ENCODE measurements at places on chromosomes 4 and X.
A peak's percentile ranks its signal among the peaks of the same experiment; 100 is the strongest.

DNA sequence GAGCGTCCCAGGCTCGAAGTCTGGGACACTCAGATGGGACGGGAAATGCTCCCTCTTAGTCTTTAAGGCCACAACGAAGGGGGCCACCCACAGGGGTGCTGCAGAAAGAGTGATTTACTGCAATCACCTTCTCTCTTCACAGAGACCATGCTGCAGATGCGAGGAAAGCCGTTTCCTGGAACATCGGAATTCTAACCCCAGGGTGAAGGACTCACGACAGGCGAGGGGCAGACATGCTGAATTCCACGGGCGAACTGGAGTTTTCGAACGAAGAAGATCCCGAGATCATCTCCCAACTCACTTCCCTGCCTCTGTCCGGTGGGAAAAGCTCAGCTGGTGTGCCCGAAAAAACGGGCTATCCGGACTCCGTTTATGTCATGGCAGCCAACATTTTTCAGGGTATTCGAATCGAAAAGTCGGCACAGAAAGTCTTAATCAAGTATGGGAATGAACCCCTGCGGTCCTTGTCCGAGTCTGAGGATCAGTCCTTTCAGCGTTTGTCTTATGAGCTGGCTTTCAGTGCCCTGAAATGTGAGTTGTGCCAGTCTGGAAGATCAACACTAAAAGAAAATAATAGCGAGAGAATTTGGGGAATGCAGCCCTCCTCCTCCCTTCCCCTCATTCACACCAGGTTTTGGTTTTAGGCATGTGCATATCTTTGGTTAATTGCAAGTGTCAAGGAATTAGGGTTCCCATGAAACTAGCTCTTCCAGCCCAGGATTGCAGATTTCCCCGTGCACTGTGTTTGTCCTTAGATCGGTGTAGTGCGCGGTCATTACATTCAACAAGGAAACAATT is 905 bp downstream of the NSUN7 start:
- no peak for DNase-seq

- DNase-seq: no peak
Observed at GRCh38 chr4:168241953-168242352, 76.6 kb downstream of the DDX60 start.

GRCh38 chrX:78329486-78329885 is 2.1 kb upstream of the CYSLTR1 start:
- no peak for DNase-seq

DNA sequence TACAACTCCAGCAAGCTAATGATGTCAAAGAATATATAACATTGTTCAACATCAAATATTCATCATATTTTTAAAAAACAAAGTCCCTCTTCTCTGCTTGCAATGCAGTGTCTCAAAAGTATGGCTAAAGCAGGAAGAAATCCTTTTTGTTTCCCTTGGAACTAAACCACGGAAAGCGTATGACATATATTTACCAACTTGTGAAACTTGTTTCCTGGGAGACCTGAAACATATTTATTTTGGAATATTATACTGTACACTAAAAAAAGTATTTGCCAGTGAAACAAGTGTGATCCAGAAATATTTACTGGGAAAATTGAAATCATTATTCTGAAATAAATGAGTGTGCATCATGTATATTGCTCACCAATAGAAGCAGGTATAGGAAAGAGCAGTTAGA is 156.0 kb upstream of the ANKRD50 start:
- DNase-seq: no peak

GRCh38 chr4:172818901-172819300 is 349.7 kb upstream of the GALNT7 start:
- no peak for DNase-seq

DNA sequence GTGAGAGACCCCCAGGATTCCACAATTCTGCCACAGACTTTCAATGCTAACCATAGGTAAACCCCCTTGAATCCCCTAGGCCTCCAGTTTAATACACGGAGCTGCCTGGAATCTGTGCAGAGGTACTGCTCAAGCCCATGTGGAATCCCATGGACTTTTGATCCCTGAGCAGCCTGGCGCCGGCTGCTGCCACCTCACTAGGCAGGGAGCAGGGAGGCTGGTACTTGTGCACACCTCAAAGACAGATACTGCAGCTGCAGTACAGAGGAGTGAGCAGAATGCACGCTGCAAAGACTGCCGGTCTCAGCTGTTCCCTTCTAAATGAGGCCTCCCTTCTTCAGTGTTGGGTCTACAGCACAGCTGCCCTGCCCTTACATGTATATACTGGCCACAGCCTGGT is 79.4 kb downstream of the RPS6KA6 start:
- no peak for DNase-seq

- DNase-seq: no peak
Observed at GRCh38 chr4:86961116-86961515, 26.3 kb downstream of the AFF1 start.

GRCh38 chr4:108113229-108113628 is 55.5 kb downstream of the LEF1 start:
- no peak for DNase-seq

DNA sequence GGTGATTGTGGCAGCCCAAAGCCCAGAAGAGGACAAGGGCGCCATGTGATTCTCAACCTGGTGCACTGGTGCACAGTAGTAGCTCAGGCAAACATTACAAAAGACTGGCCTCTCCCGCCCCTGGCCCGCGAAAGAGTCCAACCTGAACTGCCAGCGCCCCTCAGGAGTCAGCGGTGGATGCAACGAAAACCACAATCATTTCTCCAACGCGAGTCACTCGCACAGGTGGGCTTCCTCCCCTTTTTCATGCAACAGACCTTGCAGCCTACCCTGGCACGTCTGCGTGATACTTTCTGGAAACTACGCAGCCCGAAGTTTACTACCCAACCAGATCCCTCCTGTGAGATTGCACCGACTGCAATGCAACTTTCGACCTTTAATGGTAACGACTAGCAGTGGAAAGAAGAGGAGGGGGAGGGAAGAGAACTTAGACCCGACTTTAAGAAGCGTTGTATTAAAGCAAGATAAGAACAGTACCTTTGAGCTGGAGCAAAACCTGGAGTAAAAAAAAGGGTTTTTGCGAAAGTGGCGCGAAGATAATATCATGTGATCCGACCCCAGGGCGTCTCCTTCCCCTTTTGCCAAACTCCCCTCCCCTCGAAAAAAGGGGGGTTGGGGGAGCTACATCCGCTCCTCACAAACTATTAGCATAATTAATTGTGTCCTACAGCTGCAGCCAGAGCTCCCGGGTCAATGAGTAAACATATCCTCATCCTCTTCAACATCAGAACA is 63.3 kb upstream of the CCDC160 start:
- no peak for DNase-seq

GRCh38 chrX:10028283-10029104 is 61.3 kb downstream of the CLDN34 start:
- no peak for DNase-seq

GRCh38 chrX:42491137-42491907 is 286.6 kb downstream of the PPP1R2C start:
- no peak for DNase-seq

- DNase-seq: no peak
Observed at GRCh38 chrX:123713841-123714240, 19.0 kb downstream of the THOC2 start.

GRCh38 chrX:92260102-92260501 is 480.9 kb downstream of the PCDH11X start:
- no peak for DNase-seq

- no peak for DNase-seq
Observed at GRCh38 chr4:88006956-88007303, 505 bp upstream of the PKD2 start.

GRCh38 chrX:125298871-125299270 is 20.8 kb upstream of the TEX13C start:
- DNase-seq: no peak

GRCh38 chr4:6747294-6748051 is 31.5 kb downstream of the BLOC1S4 start:
- DNase-seq: no peak

GRCh38 chr4:166886718-166887117 is 347.6 kb downstream of the SPOCK3 start:
- DNase-seq: no peak

DNA sequence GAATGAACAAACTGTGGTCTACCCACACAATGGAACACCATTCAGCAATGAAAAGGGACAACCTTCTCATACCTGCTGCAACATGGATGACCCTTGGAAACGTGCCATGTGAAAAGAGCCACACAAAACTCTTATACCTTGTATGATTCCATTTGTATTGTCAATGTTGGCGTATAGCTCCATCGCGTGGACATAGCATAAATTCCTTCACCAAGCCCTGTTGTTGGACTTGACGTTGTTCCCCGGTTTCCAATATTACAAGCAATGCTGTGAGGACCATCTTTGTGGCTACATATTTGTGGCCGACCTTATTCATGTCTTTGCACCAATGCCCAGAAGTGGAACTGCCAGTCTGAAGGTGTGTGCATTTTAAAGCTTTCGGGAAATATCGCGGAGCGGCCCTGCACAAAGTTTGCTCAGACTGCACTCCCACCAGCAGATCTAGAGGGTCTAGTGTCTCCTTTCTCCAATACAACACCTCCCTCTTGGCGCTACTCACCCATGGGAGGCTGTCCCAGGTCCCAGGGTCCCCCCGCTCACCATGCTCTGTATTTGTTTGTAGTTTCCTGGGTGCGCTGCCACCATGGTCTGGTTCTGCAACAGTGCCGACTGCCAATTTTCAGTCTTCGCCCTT is at the start of gene CLDN34:
Gene CLDN34 (plus strand): TSS at position 584 of the 634 bp plus-strand sequence. CDS start 0 bp downstream, at position 584.
- DNase-seq: no peak

DNA sequence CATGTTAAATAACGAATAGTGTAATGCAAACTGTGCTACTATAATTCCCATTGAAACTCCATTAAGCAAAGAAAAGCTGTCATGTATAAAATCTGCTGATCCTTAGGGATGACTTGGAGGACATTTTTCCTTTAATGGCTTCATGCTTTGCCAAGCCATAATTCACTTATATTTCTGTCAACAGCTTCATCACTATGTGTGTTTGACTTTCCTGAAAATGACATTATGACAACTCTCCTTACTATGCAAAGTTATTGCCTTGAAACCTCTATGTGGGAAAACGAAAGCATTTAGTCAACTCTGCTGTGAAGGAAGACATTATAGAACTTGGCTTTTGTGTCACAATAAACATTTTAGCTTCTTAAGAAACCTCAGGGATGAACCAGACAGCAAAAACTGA is 210.5 kb downstream of the GRXCR1 start:
- DNase-seq: no peak

GRCh38 chr4:163201358-163201757 is 34.7 kb upstream of the NAF1 start:
- no peak for DNase-seq

DNA sequence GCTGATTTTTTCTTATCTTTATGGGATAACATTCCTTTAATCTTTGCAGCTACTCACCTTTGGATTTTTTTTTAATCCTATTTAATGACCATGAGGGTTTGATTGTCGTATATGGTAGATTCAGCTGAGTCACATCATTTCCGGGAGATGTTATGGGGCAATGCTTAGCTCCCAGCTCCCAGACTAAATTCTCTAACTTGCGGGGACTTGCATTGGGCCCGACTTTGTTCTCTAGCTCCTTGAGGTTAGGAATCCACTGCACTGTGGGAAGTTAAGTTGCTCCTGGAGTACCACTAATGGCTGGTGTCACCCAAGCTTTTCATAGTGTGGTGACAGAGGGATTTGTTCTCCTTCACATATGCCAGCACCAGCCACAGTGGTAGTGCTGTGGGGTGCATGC is 287.4 kb downstream of the TECRL start:
- DNase-seq: no peak

GRCh38 chrX:103918050-103918449 is 44.4 kb upstream of the TMSB15B start:
- peak; percentile 26 for DNase-seq

DNA sequence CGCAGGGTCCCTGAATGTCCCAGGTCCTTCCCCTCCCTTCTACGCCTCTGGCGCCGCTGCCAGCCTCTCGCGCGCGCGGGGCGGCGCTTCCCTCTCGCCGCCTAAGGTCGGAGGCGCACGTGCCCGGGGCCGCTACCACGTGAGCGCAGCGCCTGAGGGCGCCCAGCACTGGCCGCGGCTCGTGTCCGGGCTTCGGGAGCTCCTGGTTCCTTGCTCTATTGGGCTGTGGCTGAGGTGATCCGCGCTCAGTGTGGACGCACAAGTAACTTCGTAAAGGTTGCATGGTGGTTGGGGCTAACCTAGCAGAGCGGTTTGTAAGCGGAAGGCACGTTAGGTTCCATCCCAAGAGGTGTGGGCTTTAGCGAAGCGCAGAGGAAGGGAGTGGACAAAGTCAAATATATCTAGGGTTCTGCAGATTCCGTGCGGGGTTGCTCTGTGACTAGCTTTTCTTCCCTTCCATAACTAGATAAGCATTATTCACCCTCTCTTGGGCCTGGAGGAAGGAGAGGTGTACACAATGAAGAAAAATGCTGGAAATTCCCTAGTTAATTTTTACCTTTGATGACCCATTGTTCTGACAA is 1.8 kb downstream of the TLL1 start:
- DNase-seq: no peak

- no peak for DNase-seq
Observed at GRCh38 chrX:819684-820083, 189.1 kb downstream of the SHOX start.

GRCh38 chrX:7552760-7553159 is 290.2 kb upstream of the VCX start:
- DNase-seq: no peak

GRCh38 chr4:129974730-129975129 is 878.8 kb downstream of the C4orf33 start:
- no peak for DNase-seq

- no peak for DNase-seq
Observed at GRCh38 chrX:9873952-9874351, 87.7 kb downstream of the SHROOM2 start.

- DNase-seq: no peak
Observed at GRCh38 chr4:162705130-162705803, 461.4 kb downstream of the NAF1 start.

DNA sequence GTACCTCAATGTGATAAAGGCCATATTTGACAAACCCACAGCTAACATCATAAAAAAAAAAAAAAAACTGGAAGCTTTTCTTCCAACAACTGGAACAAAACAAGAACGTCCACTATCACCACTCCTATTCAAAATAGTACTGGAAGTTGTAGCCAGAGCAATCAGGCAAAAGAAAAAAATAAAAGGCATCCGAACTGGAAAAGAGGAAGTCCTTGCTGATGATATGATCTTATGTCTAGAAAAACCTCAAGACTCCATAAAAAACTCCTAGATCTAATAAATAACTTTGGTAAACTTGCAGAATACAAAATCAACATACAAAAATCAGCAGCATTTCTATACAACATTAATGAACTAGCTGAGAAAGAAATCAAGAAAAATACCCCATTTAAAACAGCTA is 134.3 kb downstream of the TEX11 start:
- DNase-seq: no peak

DNA sequence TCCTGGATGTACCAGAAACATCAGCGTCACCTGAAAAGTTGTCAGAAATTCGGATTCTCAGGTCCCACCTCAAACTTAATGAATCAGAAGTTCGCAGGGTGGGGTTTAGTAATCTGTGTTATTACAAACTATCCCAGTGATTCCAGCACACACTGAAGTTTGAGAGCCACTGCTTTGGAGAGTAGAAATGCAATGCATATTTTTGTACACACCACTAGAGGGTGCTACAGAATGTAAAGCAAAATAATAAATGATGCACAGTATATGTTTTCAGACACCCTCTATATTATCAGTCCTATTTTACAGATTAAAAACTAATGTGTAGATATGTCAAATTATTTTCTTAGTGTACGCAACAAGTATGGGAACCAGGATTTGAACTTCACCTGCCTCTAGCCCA is 2.4 kb upstream of the MORF4L2 start:
- no peak for DNase-seq
